ENCODE measurements at places on chromosomes 5 and 9. TPM values are rescaled to one million over a fixed set of nuclear protein-coding genes. Genes with fewer than 3 reads are reported as not detected.

The LHX6 gene
- total RNA-seq = 11.5 TPM

The PTGDS gene
- total RNA-seq = 1,668 TPM

The GBGT1 gene
- total RNA-seq = 23.2 TPM

The HAVCR2 gene
- 11.8 TPM for total RNA-seq

The PRRT1B gene
- not detected for total RNA-seq

The ZNF618 gene
- 15.5 TPM for total RNA-seq

The C5orf52 gene
- not detected for total RNA-seq

The OBP2B gene
- total RNA-seq = not detected

- DNase-seq = no peak
Measured at GRCh38 chr5:36631620-36632362, 25.4 kb downstream of the SLC1A3 start.

GRCh38 chr9:112074250-112075008 lies 100.7 kb downstream of the SUSD1 start:
- peak; percentile 83 for DNase-seq

- DNase-seq = peak; percentile 82
Measured at GRCh38 chr5:80255431-80255810, 427 bp downstream of the SERINC5 start.

- DNase-seq = no peak
Measured at GRCh38 chr9:35606138-35606504, 1.1 kb downstream of the TESK1 start.

- DNase-seq = no peak
Measured at GRCh38 chr5:41277476-41278245, 64.3 kb upstream of the C6 start.

DNA sequence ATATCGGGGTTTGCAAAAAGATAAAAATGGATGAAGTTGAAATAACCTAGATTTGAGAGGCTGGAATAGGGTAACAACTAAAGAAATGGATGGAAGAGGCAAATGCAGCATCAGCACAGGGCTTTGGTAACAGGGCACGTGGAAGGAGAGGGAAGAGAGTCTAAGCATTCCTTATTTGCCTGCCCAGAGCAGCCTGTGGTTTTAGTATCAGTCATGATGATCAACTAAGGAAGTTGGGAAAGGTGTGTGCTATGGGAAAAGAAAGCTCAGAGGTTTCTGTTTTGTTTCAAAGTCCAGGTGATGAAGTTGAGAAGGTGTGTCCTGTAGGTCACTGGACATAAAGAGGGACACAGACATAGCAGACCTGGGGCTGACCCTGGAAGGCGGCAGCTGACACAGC lies 28.8 kb downstream of the GAS1 start:
- no peak for DNase-seq

DNA sequence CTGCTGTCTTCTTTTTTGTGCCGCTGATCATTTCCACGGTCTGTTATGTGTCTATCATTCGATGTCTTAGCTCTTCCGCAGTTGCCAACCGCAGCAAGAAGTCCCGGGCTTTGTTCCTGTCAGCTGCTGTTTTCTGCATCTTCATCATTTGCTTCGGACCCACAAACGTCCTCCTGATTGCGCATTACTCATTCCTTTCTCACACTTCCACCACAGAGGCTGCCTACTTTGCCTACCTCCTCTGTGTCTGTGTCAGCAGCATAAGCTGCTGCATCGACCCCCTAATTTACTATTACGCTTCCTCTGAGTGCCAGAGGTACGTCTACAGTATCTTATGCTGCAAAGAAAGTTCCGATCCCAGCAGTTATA lies 17.1 kb downstream of the F2R start:
- no peak for DNase-seq

- DNase-seq = no peak
Measured at GRCh38 chr5:64954518-64954917, 185.8 kb downstream of the CWC27 start.

GRCh38 chr5:178632285-178632684 lies 5.4 kb upstream of the CLK4 start:
- no peak for DNase-seq

- DNase-seq = no peak
Measured at GRCh38 chr9:97508852-97509251, 7.4 kb downstream of the TMOD1 start.

DNA sequence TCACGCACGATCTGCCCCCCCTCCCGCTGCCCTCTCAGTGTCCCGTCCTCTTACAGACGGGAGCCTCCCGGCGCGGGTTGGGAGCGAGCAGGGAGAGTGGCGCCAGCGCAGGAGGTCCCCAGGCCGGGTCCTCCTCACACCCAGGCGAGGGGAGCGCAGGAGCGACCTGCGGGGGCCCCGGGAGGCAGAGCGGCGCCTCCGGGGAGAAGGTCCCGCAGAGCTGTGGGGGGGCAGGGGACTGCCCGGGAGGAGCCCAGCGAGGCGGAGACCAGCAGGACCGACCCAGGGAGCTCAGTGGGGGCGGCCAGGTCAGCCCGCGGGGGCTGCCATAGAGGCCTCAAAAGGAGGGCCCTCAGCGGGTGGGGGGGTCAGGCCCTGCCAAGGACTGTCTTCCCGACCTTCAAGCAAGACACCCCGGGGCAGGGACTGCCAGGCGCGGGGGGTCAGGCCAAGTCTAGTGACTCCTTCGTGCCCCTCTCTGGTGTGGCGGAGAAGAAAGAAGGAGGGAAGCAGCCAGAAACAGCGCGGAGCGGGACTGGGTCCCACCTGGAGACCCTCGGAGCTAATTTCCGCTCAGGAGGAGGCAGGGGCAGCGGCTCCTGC lies 123.3 kb upstream of the ERCC6L2 start:
- DNase-seq = peak; percentile 54

DNA sequence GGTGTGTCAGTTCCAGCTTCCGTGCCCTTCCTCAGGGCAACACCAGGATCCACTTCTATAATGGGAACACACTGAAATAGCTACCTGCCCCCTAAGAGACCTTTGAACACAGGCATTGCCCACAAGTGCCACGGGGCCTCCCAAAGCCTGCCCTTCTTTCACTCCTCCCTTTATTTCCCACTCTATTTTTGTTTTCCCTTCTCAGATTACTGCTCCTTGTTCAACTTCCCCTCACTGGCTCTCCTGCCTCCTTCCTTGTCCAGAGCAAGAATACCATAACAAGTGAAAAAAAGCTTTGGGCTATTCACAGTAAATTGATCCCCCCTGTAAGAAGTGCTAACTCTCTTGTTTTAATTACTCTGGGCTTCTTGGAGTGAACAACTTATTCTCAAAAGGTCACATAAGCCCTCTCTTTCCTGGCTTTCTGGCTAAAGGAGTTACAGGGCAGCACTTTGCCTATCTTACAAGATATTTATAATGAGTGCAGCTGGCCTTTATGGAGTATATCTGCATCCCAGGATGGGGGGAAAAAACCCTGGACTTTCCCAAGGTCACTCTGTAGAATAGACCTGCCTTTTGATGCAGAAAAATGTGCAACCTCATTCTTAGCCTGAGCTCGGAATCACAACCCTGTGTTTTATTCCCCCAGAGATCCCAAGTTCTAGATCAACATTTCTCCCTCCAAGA lies 11.3 kb downstream of the CTXN3 start:
- DNase-seq = no peak

DNA sequence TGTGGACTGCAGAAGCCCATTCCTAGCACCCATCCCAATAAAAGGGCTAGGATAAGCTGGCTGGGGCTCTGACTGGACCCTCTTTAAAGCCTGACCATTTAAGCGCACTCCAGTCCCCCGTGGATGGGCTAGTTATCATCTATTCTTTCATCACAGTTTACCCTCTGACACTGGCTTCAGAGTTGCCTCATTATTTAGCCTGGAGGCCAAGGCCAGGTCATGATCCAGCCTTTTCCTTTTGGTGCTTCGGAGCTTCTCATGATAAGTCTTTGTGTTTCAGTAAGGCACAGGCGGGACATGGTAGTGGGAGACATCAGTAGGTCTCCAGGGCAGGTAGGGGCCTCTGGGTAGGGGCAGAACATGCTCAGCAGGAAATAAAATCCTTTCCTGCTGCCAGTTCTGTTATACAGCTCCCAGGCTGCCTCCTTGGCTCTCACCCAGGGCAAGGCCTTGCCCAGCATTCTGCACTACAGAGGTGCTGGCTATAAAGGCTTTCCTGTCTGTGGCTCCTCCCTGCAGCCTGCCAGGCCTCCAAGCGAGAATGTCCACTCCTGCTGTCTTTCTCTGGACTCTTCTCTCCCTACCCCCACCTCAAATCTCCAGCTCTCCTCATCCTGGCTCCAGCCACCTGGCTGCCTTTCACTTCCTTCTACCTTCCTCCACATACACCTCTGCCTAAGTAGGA lies 128.8 kb downstream of the FSTL4 start:
- DNase-seq = no peak

DNA sequence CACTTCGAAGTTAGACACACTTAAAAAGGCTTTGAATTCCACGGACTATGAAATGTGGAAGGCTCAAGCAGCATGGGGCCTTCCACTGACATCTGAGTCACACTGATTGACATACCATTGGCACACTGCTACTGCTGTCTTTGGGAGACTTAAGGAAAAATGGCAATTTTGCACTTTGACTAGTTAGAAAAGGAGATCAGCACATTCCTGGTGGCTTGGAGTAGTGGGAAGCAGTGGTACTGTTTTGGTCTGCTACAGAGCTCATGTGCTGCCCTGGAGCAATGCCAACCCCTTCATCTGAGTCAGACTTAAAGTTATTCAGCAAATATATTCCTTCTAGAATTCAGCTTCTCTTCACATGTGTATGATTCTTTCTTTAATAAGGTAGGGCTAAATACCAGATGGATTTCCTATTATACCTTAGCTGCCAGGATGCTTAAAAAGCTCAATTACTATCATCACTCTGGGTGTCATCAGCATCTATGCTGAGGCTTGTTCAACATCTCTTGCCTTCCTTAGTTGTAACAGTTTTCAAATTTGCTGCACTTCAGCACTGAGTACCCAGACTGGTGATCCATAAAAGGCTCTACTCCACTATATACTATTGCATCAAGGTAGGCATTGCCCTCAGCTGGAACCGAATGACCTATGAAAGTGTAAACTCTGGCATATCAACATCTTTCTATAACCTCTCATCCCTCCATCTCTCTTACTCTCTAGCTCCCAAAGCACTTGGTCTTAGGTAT lies 42.3 kb upstream of the MOCS2 start:
- no peak for DNase-seq

DNA sequence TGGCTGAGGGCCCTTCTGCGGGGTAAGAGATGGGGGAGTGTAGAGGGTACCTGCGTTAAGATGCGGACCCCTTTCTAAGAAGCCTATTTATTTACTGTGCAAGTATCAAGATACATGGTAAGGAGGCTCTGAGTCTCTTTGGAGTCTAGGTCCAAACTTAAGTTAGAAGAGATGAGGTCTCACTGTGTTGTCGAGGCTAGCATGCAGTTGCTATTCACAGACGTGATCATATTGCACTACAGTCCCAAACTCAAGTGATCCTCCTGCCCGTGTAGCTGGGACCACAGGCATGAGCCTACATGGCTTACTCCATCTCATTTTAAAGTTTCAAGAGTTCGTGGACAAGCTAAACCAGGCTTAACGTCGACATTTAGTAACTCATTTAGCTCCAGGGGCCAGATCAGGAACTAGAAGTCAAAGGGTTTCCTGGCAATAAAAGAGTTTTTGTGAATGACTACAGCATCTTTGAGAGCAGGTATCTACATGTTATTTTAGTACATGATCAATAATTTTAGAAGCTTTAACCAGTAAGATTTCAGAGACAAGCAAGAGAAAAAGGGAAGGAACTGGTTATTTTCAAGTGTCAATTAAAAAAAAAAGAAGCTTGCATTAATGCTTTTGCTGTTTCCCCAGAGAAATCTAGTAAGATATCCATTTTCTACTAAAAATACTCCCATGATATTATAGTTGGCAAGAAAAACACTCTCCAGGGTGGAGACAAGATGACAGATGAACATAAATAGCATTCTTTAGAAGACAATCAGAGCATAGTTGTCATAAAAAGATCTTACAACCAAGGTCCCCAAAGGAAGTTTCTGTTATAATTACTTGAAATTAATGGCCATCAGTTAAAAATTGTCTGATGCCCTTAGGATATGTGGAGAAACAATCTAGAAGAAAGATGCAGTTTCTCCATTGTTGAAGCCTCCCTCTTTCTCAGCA lies 141.3 kb downstream of the SCAMP1 start:
- DNase-seq = no peak

DNA sequence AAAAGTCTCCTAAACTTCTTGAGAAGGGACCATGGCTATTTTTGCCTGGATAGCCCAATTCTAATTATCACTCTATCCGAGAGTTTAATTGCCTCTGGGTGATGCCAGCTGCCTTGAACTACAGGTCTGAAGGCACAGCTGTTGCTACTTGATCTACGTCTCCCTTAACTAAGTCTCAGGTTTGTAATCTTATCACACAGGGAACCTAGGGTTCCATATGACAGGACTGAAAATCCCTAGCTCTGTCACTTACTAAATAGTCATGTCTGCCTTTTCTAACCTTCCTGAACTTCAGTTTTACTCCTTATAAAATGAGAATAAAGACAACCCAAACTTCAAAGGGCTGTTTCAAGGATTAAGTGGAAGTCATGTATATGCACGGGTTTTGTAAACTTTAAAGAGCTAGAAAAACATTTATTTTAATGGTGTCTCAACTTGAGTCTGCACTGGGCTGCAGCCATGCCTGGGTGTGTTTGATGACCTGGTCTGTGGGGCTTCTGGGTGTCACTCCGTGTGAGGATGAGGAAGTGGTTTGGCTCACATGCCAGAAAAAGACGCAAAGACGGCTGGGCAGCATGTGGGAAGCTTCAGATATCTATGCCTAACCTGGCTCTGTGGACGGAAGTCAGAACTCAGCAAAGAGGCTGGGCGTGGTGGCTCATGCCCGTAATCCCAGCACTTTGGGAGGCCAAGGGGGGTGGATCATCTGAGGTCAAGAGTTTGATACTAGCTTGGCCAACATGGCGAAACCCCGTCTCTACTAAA lies 129.3 kb upstream of the SLC44A1 start:
- DNase-seq = peak; percentile 63

DNA sequence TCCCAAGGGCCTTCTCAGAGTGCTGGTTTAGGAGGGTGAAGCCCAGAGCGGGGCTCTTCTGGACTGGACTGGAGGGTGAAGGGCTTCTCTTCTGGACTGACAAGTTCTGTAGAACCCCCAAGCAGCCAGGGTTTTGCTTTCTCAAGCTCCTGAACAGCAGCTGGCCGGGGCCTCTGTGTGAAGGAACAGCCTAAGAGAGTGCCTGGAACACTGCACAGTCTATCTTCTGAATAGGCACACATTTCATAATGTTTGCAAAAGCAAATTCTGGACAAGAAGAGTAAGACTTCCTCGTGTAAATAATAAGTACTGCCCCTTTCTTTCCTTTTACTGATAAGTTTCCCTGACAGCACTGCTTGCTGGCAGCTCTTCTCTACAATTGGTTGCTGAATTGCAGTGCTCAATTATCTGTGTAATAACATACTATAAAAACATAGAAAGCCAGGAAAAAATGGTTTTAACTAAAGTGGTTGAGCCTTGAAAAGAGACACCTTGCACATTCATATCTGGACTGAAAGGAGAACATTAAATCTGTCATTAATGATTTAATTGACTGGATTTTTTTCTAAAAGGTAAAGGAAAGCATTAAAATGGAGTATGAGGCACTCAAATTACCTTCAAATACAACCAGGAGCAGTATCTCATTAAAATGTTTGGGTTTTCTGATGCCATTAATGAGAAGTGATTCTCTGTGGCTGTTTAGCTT lies 20.5 kb downstream of the MAST4 start:
- DNase-seq = no peak

Measured in sciatic nerve (tissue), 2 donors.